ENCODE measurements at places on chromosomes 13 and 19.

DNA sequence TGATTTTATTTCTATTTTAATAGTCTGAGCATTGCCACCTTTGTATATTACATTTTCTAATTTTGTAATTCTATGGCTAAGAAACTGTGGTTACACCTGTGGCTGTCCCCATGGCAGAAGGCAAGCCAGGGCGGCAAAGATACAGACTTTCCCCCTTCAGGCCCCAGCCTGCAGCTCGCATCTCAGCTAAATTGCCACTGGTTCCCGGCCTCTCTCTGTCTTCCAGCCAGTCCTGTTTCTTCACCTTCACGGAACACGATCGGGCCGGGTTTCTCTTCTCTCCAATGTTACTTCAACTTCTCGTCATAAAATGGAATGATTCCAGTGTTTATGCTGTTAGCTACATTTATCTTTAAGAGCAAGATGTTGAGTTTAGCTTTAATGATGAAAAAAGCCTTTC lies 124.5 kb upstream of the ZNF507 start:
- no peak for DNase-seq

DNA sequence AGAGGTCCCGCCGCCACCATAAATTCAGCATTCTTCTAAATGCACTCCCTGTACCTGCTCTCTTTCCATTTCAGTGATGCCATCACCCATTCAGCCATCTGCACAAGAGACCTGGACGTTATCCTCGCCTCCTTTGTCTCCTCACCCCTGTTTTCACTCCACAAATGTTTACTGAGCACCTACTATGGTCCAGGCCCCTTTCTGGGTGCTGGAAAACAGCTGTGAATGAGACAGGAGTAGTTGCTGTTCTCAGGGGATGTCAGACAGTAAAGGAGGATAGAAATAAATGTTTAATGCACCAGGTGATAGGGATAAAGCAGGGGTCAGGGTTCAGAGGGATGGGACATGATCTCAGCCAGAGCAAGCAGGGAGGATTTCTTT lies 3.3 kb downstream of the AP1M1 start:
- no peak for DNase-seq

- DNase-seq = no peak
These were observed 209.7 kb downstream of the SPRY2 start for GRCh38 chr13:80131204-80131603.

DNA sequence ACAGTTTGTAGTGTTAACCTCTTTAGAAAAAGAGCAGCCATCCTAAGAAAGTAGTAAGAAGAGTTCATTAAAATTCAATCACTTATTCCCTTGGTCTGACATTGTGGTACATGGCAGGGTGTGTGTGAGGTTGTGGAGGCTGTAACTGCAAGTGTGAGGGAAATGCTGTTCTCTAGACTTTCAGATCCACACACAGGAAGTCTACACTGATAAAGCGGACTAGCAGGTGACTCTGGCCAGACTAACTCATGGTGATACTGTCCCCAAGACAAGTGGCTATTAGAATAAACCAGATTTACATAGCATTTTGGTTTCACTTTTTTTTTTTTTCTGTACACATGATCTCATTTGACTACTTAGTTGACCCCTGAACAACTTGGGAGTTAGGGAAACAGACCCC lies 10.0 kb downstream of the MTIF3 start:
- no peak for DNase-seq

DNA sequence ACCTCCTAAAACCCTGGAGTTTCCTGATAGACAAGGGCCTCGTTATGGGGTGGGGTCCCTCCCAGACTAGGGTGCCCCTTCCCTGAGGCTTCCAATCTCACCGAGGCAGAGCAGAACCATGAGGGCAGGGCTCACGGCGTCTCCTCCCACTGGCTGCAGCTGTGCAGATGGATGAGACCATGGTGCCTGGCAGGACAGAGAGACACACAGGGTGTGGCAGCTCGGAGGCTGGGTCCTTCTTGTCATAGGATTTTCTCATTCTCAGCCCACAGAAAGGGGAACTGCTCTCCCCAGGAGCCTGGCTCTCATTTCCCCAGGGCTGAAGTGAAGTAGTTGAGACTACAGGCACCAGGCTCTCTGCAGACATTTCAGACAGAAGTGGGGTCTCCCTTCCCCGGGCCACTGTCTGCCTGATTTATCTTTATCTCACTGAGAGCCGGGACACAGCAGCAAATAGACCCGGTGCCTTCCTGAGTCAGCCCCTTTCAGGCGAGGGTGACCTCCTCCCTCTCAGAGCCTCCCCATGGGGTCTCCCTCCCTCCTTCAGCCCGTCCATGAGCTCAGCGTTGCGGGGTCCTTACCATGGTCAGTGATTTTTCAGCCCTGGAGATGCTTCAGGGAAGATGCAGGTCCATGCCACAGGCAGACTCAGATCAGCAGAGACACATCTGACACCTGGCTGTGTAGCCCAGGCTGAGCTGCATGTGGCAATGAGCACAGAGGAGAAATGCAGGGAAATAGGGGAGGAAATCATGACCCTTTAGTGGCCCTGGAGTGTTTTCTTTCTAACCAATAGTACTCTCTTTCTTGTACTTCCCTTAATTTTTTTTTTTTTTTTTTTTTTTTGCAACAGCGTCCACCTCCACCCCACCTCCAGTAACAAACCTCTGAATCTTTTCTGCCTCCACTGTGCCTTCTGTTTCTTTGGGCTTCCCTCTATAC lies at the start of gene LILRA5:
Gene LILRA5 (minus strand): TSS at position 731 of the 942 bp plus-strand sequence. CDS start 147 bp downstream, at position 584.
- no peak for DNase-seq

DNA sequence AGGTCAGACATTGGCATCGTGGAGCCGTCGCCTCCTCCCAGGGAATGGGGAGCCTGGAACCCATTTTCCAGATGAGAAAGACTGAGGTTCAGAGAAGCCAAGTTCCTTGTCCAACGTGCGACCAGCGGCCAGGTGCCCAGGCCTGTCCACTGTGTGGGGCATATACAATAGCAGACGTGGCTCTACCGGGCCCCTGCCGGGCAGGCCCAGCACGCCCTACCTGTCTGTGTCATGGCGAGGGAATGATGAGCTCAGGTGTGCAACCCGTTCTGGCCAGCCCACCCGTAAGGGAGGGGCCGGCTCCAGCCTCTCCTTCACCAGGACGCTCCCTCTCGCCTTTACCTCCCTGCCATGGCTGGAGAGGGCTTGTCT lies 837 bp downstream of the GNA15 start:
- no peak for DNase-seq

All from naive thymus-derived CD8-positive, alpha-beta T cell (primary cell).